Fibroblast of skin of right biceps (primary cell): ENCODE measurements at places on chromosomes 2 and 18.

- no peak for DNase-seq
Observed at GRCh38 chr2:102081606-102082005, 60.9 kb upstream of the IL1R1 start.

- no peak for DNase-seq
Observed at GRCh38 chr2:170680172-170680941, 34.8 kb upstream of the SP5 start.

DNA sequence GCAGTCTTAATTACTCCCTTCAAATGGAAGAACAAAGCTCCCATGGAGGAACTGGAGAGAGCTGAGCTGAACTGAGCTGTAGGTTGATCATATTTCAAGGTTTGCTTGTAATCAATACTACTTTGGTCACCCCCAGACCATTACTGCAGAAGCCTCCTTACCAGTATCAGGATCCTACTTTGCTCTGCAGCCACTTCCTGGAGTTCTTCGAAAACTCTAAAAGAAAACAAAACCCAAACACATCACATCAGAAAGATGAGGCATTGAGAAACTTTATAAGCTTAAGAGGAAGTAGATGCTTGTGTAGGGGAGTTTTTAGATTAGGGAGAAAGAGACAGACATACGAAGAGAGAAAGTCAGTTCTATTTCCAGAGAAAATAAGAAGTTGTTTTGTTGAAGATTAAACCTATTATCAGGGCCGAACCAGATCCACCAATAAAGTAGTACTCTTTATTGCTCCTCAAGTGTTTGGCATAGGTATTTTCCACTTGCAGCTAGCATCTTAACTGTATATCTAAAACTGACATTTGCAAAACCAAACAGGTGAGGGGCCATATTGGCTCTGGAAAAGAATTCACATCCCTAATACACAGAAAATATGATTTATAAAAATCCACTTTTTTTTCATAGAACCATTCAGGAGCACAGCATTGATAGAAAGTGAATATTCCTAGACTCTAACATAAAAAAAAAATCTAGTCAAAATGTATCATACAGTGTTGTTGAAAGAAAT is 166.9 kb upstream of the KLF7 start:
- no peak for DNase-seq

DNA sequence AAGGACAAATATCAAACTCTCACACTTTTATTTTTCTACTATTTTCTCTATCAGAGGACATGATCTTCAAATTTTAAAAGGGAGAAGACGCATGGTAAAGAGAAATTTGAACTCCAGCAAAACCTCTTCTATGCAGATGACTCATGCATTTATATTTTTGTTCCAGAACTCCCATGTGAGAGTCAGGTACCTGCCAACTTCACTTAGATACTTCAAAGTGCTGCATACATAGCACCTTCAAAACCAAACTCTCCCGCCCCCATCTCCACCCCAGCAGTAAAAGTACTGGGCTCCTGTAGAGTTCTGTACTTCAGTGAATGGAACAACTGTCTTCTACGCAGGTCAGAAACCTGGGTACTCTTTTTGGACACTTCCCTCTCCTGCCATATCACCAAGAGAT is 398.3 kb downstream of the TGIF1 start:
- no peak for DNase-seq

DNA sequence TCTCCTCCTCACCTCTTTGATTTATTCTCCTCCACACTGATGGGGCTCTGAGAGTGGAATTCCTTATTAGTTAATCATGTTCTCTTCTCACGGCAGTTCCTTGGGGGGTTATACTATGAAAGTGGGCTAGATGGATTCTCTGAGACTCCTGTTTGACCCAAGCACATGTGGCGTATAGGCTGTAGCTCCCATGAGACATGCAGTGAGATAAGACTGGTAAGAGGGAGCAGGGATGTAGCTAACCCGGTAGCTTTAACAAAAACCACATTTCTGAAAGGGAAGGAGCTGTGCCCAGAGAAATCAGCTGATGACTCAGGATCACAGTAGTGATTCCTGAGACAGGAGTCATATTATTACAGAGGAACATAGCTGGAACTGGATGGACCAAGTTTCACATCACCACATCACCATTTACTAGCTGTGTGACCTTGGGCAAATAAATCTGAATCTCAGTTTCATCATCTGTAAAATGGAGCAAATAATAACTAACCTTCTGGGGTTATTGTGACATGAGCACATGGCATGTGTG is 82.9 kb downstream of the CRIM1 start:
- DNase-seq, result peak; percentile 100

GRCh38 chr18:76528477-76529432 is 33.7 kb upstream of the ZNF516 start:
- peak; percentile 60 for DNase-seq

DNA sequence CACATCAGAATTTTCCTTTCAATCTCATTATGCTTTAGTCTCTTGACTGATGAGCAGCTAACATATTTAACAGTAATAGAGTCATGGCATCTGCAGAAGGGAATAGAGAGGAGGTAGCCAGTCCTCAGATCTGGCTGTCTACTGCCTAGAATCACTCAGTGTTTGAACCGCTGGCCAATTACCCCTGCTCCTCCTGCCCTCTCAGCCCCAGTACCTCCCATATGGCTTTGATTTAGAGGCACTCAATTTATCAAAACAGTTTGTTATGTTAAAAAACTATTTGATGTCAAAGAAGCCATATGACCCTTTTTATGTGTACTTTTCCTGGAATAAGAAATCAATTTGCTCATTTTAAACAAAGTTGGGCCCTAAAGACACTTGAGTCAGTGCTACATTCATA is 355.2 kb downstream of the CMPK2 start:
- peak; percentile 3 for DNase-seq

GRCh38 chr2:215746887-215747615 is 266.3 kb downstream of the MREG start:
- peak; percentile 51 for DNase-seq

DNA sequence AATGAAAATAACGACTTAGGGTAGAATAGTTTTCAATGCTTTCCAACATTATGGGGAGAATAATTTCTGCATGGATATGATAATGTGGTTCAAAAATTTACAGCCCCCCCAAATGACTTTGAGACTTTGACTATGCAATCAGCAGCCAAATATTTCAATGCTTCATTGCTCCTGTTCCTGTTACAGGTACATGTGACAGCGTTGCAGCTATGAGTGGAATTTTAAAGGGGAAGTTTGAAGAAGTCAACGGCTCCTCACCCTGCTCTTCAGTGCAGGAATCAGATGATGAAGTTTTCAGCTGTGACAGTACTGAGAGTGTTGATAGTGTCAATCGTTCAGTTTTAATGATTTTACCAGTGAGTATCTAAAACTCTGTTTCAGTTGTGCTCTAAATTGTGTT is 25.1 kb downstream of the CSRNP3 start:
- DNase-seq, result no peak

- DNase-seq, result no peak
Observed at GRCh38 chr18:49376046-49376445, 84.4 kb downstream of the DYM start.

GRCh38 chr2:6973895-6974545 is 56.8 kb downstream of the RNF144A start:
- DNase-seq, result peak; percentile 19

- no peak for DNase-seq
Observed at GRCh38 chr18:62914871-62915392, 199.6 kb downstream of the PHLPP1 start.

GRCh38 chr2:68351997-68352396 is 13.1 kb upstream of the PLEK start:
- no peak for DNase-seq

DNA sequence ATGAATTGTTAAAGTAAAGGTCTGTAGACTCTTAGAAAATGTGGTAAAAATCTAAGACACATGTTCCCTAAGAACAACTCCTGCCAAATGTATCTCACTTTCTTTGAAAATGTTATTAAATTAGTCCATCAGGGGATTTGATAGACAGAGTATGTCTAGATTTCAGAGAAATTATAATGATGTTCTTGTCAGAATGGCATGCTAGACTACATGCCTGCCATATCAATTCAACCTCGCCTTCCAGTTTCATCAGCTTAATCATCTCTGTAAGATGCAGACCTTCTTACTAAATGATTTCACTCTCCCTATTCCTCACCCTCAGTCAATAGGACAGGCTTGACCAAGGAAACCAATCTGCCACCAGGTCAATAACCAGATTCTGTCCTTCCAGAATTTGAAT is 368.4 kb downstream of the TXNL1 start:
- peak; percentile 45 for DNase-seq

- DNase-seq, result no peak
Observed at GRCh38 chr18:23194997-23195957, 60.0 kb downstream of the CABLES1 start.

DNA sequence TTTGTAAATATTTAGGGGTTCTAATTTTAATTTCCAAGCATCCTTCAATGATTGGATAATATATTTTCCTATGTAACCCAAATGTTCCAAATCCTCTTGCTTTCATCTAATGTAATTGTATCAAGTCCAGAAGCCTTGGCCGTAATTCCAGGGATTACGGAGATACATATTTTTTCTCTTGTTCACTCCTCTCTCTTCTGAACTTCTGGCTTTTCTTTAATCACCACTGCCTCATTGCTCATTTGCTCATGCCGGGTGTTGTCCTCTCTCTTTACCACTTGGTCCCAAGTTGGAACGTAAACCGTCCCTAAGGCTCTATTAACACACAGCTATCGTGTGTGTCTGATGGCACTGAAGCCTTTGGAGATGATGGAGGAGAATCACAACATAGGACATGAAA is 188.7 kb upstream of the COL3A1 start:
- DNase-seq, result peak; percentile 40

GRCh38 chr2:151569167-151569566 is 159.5 kb downstream of the RIF1 start:
- DNase-seq, result no peak

GRCh38 chr2:24511894-24512293 is 20.8 kb downstream of the NCOA1 start:
- no peak for DNase-seq

DNA sequence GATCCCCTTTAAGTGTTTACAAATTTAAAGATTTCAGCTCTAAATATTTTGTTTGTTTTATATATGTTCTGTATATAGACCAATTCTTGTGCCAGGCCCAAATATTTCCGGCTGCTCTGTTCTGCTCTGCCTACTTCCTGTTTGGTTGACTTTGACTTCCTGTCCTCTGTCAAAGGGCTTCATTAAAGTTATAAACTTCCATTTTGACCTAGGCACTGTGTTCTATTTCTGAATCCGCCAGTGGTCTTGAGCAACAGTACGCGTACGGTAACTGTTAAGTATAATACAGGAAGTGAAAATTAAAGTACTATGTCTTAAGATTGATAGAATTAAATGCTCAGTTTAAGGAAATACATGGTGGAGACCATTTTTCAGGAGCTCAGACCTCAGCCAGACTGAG is 13.5 kb upstream of the REL start:
- DNase-seq, result no peak

GRCh38 chr2:100606726-100607343 is 44.0 kb downstream of the PDCL3 start:
- DNase-seq, result peak; percentile 30

DNA sequence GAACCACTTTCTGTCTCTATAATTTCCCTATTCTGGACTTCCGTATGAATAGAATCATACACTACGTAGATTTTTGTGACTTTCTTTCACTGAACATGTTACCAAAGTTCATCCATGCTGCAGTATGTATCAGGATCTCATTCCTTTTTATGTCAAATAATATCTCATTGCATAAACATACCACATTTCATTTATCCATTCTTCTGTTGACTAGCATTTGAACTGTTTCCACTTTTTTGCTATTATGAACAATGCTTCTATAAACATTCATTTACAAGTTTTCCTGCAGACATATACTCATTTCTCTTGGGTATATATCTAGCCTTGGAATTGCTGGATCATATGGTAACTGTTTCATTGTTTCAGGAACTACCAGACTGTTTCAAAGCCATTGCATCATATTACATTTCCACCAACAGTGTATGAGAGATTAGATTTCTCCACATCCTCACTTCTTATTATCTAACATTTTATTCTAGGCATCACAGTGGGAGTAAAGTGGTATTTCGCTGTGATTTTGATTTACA is 186.2 kb downstream of the DYM start:
- DNase-seq, result peak; percentile 71

GRCh38 chr2:206158563-206159345 is 490 bp downstream of the NDUFS1 start:
- DNase-seq, result no peak

GRCh38 chr2:215540658-215541057 is 104.8 kb upstream of the FN1 start:
- peak; percentile 96 for DNase-seq

- DNase-seq, result no peak
Observed at GRCh38 chr2:19282305-19282704, 76.1 kb downstream of the OSR1 start.

GRCh38 chr2:159091381-159091780 is 122.9 kb downstream of the TANC1 start:
- peak; percentile 82 for DNase-seq

- DNase-seq, result no peak
Observed at GRCh38 chr2:200461846-200462710, 47.8 kb downstream of the KCTD18 start.

- no peak for DNase-seq
Observed at GRCh38 chr2:142270990-142271389, 140.2 kb upstream of the LRP1B start.

DNA sequence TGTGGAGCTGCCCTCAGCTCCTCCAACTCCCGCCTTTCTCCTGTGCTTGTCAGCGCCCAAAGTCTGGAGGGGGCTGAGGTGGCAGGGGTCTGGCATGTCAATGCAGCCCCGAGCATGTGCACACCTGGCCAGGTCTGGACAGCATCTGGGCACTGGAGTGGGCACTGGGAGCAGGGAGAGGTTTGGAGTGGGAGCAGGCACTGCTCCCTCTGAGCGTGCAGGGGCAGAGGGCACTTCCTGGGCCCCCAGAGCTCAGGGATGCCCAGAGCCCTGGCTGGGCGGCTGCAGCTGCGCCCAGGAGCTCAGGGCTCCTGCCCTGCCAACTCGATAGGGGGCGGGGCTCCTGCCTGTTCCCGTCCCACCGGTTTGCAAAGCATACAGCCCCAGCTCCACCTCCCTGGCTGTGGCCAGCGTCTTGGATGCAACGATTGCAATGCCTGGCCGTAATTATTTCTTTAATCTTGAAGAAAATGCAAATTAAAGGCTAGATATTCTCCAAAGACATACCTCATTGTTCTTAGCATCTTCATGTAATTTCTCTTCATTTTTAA is 57.4 kb upstream of the LDAH start:
- DNase-seq, result no peak
